ENCODE measurements at places on chromosomes 6 and 20.

DNA sequence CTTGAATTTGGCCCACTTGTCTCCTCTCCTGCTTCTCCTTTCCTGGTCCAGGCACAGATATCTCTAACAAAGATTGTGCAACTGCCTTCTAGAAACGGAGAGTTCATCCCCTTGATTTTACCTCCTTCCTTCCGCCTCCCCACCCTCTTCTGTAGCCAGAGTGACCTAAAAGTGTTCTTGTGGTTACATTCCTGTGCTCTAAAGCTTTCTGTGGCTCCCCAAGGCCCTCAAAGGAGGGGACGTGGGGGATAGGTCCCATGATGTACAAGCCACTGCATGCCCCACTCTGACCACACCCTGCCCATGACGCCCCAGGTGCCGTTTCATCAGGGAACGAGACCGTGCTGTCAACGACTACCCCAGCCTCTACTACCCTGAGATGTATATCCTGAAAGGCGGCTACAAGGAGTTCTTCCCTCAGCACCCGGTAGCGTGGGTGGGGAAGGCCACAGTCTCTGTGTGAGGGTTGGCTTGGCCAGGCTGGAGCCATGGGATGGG, 8.2 kb downstream of the CDC25B start:
- no peak for DNase-seq

- DNase-seq = no peak
These were observed 16.4 kb downstream of the SLCO4A1 start for GRCh38 chr20:62658593-62659178.

- no peak for DNase-seq
These were observed 123.3 kb upstream of the GGTLC1 start for GRCh38 chr20:24111858-24112257.

- DNase-seq = no peak
These were observed 21.9 kb upstream of the C6orf141 start for GRCh38 chr6:49528571-49528970.

DNA sequence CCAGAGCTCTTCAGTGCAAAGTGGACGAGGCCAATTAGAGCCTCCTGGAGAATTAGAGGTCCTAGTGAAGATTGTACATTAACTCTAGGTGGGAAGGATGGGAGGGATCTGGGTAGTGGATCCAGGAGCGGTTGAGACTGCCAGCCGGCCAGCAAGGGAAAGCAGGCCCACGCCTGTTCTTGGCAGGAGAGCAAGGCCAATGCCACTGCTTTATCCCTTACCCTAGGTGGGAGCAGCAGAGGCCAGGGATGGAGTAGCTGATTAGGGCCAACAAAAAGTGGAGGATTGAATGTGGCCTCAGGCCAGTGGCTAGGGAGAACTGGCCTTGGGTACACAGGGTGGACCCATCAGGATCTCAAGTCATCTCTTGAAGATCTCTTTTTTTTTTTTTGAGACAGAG, 3.7 kb downstream of the ITPR3 start:
- DNase-seq = no peak

DNA sequence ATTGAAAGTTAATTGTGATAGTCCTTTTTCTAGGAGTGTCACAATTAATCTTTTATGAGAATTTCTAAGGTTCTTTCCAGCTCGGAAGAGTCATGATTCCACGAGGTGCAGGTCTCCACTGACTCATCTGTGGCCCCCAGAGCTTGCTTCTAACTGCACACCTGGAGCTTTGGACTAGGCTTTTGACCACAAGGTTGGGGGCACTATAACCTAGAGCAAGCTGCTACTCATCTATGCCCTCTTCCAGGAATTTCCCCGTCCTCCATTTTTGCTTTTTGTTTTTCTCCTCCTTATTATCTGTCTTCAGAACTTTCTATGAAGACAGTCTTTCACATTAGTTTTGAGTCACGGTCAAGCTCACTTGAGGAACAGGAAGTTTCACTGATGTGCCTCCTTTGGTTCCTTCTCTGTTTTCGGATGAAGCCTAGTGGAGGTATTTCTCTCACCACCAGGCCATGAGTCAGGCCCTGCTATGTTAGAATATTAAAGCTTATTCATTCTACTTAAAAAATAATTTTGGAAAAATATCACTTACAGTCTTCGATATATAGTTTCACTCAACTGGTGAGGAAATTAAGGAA, 119.2 kb upstream of the INSM1 start:
- no peak for DNase-seq

GRCh38 chr20:60062431-60063047, 104.3 kb downstream of the CDH26 start:
- no peak for DNase-seq

- DNase-seq = peak; percentile 29
These were observed 35.7 kb upstream of the ID1 start for GRCh38 chr20:31569163-31570020.

DNA sequence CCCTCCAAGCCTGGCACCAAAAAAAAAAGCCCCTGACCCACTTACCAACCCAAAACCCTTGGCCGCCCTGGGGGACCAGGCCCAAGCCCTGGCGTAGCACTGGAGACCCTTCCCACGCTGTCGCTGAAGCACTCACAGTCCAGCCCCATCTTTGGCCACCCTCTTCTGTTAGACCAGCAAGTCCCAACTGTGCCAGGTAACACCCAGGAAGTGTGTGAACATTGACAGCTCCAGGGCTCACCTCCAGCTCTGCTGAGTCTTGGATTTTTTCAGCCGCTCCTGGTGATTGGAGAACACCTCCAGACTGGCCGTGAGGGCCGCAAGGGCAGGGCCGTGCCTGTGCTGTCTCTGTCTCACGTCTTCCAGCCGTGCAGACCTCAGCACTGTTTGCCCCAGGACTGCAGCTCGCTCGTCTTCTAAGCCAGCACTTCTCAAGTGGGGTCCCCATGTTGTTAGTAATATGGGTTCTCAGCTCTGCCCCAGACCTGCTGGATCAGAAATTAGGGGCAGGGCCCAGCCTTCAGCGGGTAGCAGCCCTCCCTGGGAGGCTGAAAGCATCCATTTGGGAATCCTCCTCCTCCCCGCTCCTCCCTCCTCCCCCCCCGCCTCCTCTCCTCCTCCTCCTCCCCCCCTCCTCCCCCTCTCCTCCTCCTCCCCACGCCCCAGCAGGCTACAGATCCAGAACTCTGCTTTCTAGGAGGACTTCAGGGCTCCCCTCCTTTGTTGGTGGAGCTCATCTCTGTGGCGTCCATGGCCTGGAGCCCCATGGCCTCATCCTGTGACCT, 18.1 kb downstream of the NPEPL1 start:
- no peak for DNase-seq

DNA sequence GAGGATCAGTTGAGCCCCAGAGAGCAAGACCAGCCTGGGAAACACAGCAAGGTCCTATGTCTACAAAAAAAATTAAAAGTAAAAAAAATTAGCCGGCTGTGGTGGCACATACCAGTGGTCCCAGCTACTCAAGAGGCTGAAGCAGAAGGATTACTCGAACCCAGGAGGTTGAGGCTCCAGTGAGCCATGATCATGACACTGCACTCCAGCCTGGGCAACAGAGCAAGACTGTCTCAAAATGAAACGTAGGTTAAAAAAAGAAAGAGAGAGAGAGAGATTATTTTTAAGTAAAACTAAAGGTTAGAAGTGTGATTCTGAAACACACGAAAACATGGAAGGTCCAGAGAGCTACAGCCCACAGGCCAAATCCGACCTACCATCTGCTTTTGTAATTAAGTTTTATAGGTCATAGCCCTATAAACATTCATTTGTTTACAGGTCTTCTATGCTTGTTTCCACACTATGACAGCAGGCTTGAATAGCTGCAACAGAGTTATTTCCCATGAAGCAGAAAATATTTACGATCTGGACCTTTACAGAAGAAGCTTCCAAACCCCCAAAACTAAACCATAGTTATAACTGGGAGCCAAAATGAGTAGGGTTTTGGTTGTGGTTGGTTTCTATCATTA, 279.7 kb downstream of the GMDS start:
- DNase-seq = no peak

GRCh38 chr20:42095221-42095620, 477.0 kb upstream of the CHD6 start:
- DNase-seq = no peak

DNA sequence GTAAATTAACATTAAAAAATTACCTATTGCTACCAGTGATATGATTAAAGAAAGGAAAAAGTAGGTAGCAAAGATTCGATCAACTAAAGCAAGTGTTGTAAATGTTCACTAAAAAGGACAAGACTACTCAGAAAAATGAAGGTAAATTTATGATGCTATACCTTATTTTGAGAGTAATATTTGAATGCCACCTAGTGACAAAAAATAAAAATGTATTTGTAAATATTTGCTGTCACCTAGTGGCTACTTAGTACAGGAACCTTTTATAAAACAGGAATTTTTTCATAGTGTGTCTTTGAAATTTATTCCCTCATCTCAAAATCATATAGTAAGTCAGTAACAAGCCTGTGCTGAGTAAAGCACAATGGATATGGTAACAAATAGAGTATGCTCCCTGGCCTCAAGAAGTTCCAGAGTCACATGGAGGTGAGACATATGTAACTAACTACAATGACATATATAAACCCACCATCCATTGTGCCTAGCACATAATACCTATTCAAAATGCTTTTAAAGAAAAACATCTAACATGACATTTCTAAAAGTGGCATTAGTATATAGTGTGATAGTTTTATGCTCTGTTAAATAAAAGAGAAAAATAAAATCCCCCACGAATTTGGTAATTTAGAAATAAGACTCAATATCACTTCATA, 193.1 kb upstream of the SIM1 start:
- DNase-seq = peak; percentile 28

DNA sequence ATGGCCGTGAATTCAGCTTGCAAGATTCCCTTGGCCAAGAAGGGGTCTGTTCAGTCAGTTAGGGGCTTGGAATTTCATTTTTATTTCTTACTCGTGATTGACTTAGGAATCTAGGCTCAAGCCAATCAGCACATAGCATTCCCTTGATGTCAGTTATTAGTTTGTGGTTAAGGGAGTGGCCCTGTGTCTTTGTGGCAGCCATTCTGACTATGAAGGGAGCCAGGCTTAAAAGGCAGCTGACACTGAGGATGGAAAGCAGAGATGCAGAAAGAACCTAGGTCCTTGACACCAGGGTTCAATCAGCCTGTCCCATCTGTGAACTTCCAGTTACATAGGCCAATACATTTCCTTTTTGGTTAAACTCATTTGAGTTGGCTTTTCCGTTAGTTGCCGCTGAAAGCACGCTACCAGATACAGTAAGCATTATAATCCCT, 48.1 kb downstream of the MCUR1 start:
- no peak for DNase-seq
